ENCODE measurements at places on chromosomes 12 and 14. TPM values are rescaled to one million over a fixed set of nuclear protein-coding genes. Genes with fewer than 3 reads are reported as not detected.
A peak's percentile ranks its signal among the peaks of the same experiment; 100 is the strongest.

GRCh38 chr12:50099302-50100008 lies 4.4 kb upstream of the GPD1 start:
- H3K36me3 ChIP-seq = peaks cover 54% of the 10 kb centered on the region
- no peak for DNase-seq
- H3K4me1 ChIP-seq = peaks cover 5% of the 10 kb centered on the region
- H3K27ac ChIP-seq = no peak overlapping the region

Gene SSTR1
- not detected for total RNA-seq

- DNase-seq = no peak
- no peaks in the 10 kb centered on the region for H3K27me3 ChIP-seq
- H3K4me3 ChIP-seq = no peak overlapping the region
- no peaks in the 10 kb centered on the region for H3K36me3 ChIP-seq
Observed at GRCh38 chr12:49160399-49160798, 28.5 kb downstream of the TUBA1A start.

GRCh38 chr12:126936181-126936851 lies 1330.7 kb upstream of the TMEM132C start:
- no peaks in the 10 kb centered on the region for H3K36me3 ChIP-seq
- H3K27ac ChIP-seq = no peak overlapping the region
- H3K4me1 ChIP-seq = no peaks in the 10 kb centered on the region
- H3K4me3 ChIP-seq = no peak overlapping the region
- no peaks in the 10 kb centered on the region for H3K27me3 ChIP-seq

DNA sequence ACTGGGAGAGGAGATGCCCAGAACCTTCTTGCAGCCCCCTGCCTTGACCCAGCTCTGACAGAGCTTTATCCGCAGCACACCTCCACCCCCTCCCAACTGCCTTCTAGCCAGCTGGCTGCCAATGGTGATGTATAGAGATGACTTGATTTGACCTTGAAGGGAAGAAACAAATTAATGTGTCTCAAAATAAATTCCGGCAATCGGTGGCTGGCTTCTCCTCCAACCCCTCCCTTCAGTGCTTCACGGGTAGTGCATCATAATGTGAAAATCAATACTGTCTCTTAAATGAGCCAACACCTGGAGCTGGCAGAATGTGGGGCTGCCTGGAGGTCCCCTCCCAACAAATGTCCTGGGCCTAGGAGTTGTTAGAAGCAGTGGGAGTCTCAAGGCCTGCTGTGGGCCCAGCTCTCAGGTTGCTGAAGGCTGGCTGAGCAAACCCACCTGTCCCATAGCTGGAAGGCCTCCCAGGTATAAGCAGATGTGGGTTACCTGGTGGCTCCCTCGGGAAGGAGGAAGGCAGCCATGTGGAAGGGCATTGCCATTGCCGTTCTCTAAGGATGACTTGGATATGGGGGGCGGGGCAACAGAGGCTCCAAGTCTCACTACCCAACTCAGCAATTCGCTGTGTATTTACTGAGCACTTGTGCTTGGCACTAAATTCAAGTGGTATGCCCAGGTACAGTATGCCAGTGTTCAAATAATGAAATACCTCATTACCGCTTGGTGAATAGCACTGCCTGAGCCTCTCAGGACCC lies 23.2 kb downstream of the HSPB8 start:
- H3K4me1 ChIP-seq = no peaks in the 10 kb centered on the region
- no peak overlapping the region for H3K4me3 ChIP-seq
- H3K27ac ChIP-seq = no peak overlapping the region
- H3K27me3 ChIP-seq = no peaks in the 10 kb centered on the region
- no peak for DNase-seq

Gene TUNAR
- total RNA-seq = not detected

DNA sequence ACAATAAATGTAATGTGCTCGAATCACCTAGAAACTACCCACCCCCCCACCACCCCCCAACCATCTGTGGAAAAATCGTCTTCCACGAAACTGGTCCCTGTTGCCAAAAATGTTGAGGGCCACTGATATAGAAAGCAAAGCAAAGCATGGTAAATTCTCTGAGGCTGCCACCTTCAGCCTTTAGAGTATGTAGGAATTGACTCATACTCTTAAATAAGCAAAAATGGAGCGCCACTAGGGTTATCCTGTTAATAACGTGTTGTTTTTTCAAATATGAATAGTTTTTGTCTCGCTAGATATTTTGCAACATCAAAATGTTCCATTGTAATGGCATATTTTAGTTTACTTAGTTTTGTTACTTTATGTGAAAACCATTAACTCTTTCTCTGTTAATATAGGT lies 18.2 kb downstream of the DYNC1H1 start:
- no peak overlapping the region for H3K27ac ChIP-seq
- peaks cover 58% of the 10 kb centered on the region for H3K36me3 ChIP-seq
- H3K27me3 ChIP-seq = no peaks in the 10 kb centered on the region
- H3K4me3 ChIP-seq = no peak overlapping the region
- H3K4me1 ChIP-seq = peaks cover 6% of the 10 kb centered on the region

Gene ANP32D
- total RNA-seq = not detected

DNA sequence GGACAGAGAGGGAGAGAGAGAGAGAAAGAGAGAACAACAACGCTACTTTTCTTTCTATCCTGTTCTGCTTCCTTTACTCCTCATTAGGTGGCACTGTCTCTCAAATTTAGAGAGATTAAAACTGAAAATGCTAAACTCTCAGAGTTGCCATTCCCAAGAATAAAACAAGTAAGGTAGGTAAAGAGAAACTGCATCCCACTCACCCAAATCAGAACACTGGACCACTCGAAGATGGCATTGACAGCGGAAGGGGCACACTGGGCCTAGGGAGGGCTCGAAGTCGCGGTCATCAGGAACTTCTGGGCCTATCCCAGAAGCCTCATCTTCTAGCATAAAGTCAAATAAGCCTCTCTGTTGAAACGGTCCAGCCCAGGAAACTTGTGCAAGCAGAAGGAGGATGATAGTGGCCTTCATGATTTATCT lies 4.5 kb downstream of the DCN start:
- DNase-seq = no peak
- H3K27ac ChIP-seq = no peak overlapping the region
- H3K36me3 ChIP-seq = no peaks in the 10 kb centered on the region
- H3K4me1 ChIP-seq = peaks cover 2% of the 10 kb centered on the region
- H3K27me3 ChIP-seq = no peaks in the 10 kb centered on the region

DNA sequence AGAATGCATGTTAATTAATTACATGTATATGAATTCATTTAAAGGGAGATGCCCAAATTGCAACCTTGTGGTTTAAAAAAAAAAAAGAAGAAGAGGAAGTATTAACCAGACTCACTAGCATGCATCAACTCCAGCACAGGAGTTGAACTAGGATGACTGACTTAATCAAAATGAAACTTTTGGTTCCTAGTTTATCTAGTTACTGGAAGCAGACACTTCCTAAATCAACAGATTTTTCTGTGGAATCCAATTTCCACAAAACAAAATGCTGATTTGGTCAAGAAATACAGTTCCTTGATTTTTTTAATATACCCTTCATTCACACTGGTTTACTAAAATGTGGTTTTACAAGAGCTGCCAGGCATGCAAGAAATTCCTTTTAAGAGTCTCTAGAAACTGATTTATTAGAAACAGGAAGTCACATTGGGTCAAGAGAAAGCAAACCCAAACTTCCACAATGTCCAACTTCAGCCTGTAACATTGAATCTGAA lies 41.6 kb downstream of the ITPR2 start:
- no peak overlapping the region for H3K27ac ChIP-seq

GRCh38 chr12:89777733-89778379 lies 69.2 kb upstream of the ATP2B1 start:
- DNase-seq = no peak
- peaks cover 4% of the 10 kb centered on the region for H3K27me3 ChIP-seq
- H3K27ac ChIP-seq = no peak overlapping the region
- H3K4me1 ChIP-seq = no peaks in the 10 kb centered on the region
- no peak overlapping the region for H3K4me3 ChIP-seq

GRCh38 chr14:25381498-25381897 lies 331.6 kb upstream of the STXBP6 start:
- no peaks in the 10 kb centered on the region for H3K36me3 ChIP-seq
- no peak overlapping the region for H3K4me3 ChIP-seq
- no peak for DNase-seq

Gene CMKLR1
- not detected for total RNA-seq

DNA sequence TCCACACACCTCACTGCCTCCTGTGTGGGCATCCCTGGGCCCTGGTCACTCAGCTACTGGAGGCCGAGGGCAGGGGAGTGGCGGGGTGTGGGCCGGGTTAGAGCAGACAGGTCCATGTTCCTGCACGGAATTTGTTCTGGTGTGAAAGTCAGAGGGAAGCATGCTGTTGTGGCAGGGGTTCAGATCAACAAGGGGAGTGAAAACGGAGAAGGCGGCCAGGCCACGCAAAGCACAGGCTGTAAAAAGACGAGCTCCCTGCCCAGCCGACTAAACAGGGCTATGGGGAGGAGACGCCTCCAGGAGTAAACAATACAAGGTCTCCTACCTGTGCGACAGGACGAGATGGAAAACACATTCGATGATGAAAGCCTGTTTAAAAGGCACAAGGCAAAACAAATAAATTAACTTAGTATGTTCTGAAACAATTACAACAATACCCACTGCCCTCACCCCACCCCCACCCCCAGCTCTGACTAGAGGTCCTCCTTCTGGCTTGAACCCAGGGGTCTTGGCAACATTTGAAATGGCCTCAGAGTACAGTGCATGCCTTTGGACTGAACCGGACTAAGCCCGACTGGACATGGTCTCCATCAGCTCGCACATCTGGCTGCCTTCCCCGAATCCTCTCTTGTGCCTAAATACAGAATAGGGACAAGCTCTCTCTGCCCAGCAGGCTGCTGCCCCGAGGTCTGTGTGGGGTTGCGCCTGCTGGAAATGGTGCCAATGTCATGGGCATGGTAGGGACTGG lies 274.9 kb upstream of the DIO3 start:
- peaks cover 10% of the 10 kb centered on the region for H3K27me3 ChIP-seq
- no peak overlapping the region for H3K27ac ChIP-seq
- no peaks in the 10 kb centered on the region for H3K4me1 ChIP-seq
- peak; percentile 42 for DNase-seq
- no peak overlapping the region for H3K4me3 ChIP-seq

GRCh38 chr12:55818886-55819285 lies 1.0 kb downstream of the ORMDL2 start:
- H3K27me3 ChIP-seq = no peaks in the 10 kb centered on the region
- peaks cover 46% of the 10 kb centered on the region for H3K36me3 ChIP-seq
- H3K4me3 ChIP-seq = peak overlapping the region; percentile 61
- peak overlapping the region; percentile 39 for H3K27ac ChIP-seq
- no peak for DNase-seq

Gene OAS2
- total RNA-seq = 111 TPM

Gene TRPV4
- total RNA-seq = not detected
